ENCODE measurements at places on chromosomes 5 and 9.

GRCh38 chr5:65969539-65970393 is 43.4 kb downstream of the ERBIN start:
- H3K27ac ChIP-seq: no peak overlapping the region
- H3K36me3 ChIP-seq: peaks cover 4% of the 10 kb centered on the region
- no peaks in the 10 kb centered on the region for H3K27me3 ChIP-seq
- no peak overlapping the region for H3K4me3 ChIP-seq

GRCh38 chr9:106456581-106456980 is 406.4 kb upstream of the ZNF462 start:
- H3K27me3 ChIP-seq: no peaks in the 10 kb centered on the region
- DNase-seq: no peak
- H3K4me3 ChIP-seq: no peak overlapping the region
- peak overlapping the region; percentile 22 for H3K27ac ChIP-seq
- H3K4me1 ChIP-seq: no peaks in the 10 kb centered on the region

GRCh38 chr9:136325358-136325757 is 2.0 kb upstream of the GPSM1 start:
- H3K36me3 ChIP-seq: no peaks in the 10 kb centered on the region
- no peaks in the 10 kb centered on the region for H3K27me3 ChIP-seq
- H3K4me3 ChIP-seq: no peak overlapping the region

DNA sequence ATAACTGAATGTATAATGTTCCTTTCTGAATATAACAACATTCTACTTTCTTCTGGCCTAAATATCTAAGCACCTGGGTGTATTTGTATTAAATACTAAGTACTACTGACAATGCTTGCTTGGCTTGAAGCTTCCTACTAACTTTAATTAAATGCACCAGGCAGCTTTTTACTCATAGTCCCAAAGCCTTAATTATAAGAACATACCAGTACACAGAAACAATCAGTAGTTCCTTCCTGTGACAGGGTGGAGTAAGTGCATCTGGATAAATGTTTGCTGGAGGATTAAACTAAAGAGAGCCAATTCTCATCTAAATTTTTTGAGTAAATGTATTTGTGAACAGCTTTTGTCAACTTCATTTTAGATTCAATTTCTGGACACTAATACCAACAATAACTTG is 558.6 kb upstream of the SEMA6A start:
- no peaks in the 10 kb centered on the region for H3K27me3 ChIP-seq
- no peaks in the 10 kb centered on the region for H3K36me3 ChIP-seq
- H3K4me3 ChIP-seq: no peak overlapping the region

DNA sequence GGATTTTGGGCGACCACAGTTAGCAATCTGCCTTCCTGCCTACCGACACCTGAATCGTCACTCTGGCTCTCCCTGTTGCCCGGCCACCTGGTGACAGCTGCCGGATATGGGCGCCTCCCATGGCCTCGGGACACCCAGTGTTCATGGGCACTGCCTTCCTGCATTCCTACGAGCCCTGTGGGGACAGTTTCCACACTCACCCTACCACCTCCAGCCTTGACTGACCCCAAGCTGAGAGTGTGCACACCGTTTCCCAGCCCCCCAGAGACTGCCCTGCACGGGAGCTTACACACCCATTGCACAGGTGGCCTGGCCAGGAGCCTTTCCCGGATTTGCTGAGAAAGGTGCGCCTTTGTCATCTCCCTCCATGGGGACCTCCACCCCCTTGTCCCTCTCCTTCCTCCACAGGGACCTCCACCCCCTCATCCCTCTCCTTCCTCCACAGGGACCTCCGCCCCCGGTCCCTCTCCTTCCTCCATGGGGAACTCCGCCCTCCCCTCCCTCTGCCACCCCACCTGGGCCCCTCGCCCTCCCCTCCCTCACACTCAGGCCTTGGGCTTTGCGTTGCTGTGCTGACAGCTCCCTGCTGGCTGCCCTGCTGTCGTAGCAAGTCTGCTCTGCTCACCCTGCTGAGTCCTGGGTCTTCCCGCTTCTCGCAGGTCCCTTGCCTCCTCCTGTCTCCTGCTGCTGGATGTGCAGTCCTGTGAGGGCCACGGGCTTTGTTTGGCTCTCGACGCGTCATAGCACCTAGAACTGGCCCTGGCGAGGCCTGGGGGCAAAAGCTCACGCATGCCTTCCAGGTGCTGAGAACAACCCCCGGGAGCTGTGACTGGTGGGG is 48.4 kb downstream of the MRPL36 start:
- H3K36me3 ChIP-seq: no peaks in the 10 kb centered on the region
- no peaks in the 10 kb centered on the region for H3K27me3 ChIP-seq
- DNase-seq: peak; percentile 47
- no peak overlapping the region for H3K4me3 ChIP-seq
- H3K27ac ChIP-seq: no peak overlapping the region

GRCh38 chr9:87854580-87854955 is 28.1 kb upstream of the SPATA31E1 start:
- H3K27ac ChIP-seq: no peak overlapping the region
- H3K27me3 ChIP-seq: no peaks in the 10 kb centered on the region
- H3K4me1 ChIP-seq: peaks cover 5% of the 10 kb centered on the region
- no peak for DNase-seq
- no peaks in the 10 kb centered on the region for H3K36me3 ChIP-seq
- no peak overlapping the region for H3K4me3 ChIP-seq

- no peak overlapping the region for H3K27ac ChIP-seq
- peaks cover 11% of the 10 kb centered on the region for H3K27me3 ChIP-seq
- no peak overlapping the region for H3K4me3 ChIP-seq
These were observed 3.3 kb upstream of the LSM11 start for GRCh38 chr5:157740229-157740610.

- DNase-seq: no peak
- H3K27me3 ChIP-seq: no peaks in the 10 kb centered on the region
- H3K4me1 ChIP-seq: no peaks in the 10 kb centered on the region
- H3K36me3 ChIP-seq: no peaks in the 10 kb centered on the region
These were observed 202.2 kb downstream of the RGS3 start for GRCh38 chr9:113665756-113666155.

DNA sequence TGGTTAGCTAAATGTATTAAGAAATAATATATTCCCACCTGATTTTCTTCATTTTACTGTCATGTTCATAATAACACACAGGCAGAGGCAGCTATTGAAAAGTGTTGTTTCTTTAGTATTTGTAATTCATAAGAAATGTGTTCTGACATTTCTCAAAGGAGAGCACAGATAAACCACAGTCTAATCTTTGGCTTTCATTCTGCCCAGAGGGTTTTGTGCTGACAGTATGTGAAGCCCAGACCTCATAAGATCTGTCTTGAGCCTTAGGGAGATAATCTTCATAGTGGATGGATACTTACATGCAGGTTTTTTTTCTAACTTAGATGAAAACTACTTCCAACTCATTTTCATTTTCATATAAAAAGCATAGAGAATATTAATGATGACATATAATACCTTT is 206.1 kb downstream of the CHSY3 start:
- H3K27ac ChIP-seq: no peak overlapping the region
- no peaks in the 10 kb centered on the region for H3K4me1 ChIP-seq
- H3K4me3 ChIP-seq: no peak overlapping the region

- H3K27ac ChIP-seq: no peak overlapping the region
- no peaks in the 10 kb centered on the region for H3K36me3 ChIP-seq
- H3K4me3 ChIP-seq: no peak overlapping the region
- DNase-seq: peak; percentile 23
These were observed 28.2 kb upstream of the PPP2R2B start for GRCh38 chr5:146906803-146907202.

DNA sequence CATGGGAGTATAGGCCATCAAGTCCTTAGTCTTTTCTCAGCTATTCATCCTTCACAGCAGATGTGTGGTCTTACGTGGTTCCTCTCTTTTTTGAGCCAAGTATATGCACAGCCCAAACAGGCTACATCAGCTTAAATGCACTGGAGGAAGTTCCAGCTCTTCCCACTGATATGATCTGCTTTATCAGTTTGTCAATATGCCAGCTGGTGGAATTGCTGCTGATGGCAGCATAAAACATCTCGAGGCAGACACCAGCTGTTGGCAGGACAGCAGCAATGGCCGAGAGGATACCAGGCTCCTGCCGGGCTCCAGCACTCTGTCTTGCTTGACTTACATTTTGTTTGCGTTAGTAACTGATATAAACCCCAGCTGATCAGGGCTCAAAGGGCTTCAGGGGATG is 143.4 kb downstream of the TENT4A start:
- no peaks in the 10 kb centered on the region for H3K4me1 ChIP-seq
- no peaks in the 10 kb centered on the region for H3K27me3 ChIP-seq
- no peak overlapping the region for H3K27ac ChIP-seq
- DNase-seq: no peak
- no peak overlapping the region for H3K4me3 ChIP-seq
- no peaks in the 10 kb centered on the region for H3K36me3 ChIP-seq

DNA sequence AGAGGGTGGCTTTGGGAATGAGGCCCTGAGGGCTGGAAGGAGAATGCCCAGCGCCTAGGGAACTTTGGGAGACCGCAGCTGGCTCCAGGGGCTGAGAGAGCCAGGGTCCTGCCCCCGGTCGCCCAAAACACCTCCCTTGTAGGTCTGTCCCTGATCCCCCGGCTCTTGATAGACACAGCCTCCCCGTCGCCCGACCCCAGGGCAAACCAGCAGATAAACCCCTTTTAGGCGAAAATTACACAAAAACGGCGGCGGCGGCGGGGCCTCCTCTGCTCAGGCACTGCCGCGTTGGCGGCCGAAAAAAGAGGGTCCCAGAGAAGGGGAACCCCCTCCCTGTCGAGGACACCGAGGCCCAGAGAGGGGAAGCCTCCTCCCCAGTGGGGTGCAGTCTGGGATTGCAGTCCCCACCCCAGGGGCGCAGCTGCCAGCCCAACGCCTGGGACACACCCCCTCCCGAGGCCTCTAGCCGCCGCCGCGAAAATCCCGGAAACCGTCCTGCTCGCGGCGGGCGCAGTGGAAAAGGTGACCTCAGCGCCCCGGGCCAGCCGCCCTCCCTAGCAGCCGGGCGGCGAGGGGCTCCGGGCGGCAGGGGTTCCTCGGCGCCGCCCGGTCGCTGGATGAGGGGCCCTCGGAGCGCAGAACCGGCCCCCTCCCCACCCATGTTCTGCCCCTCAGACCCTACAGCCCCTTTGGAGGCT is 3.1 kb upstream of the BARX1 start:
- H3K4me1 ChIP-seq: peaks cover 41% of the 10 kb centered on the region
- H3K36me3 ChIP-seq: peaks cover 13% of the 10 kb centered on the region
- peaks cover 84% of the 10 kb centered on the region for H3K27me3 ChIP-seq

- no peak for DNase-seq
- no peaks in the 10 kb centered on the region for H3K36me3 ChIP-seq
- no peaks in the 10 kb centered on the region for H3K27me3 ChIP-seq
- H3K4me3 ChIP-seq: no peak overlapping the region
- H3K4me1 ChIP-seq: peaks cover 20% of the 10 kb centered on the region
- no peak overlapping the region for H3K27ac ChIP-seq
These were observed 451.4 kb downstream of the KDM4C start for GRCh38 chr9:7209016-7209715.

DNA sequence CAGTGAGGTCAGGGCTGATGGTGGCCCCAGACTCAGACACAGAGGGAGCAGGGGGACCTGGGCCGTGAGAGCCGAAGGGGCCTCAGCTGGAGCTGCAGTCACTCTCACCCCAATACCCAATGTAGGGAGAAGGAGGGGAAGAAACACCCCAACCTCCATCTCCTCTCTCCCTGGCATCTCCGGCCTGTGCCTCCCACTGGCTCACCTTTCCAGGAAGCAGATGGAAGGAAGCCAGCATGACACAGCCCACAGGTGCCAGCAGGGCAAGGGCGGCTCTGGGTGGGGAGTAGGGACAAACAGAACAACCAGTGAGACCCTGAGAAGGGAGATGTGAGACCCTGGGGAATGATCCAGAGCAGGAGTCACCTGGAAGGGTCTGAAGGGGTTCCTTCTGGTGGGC is 3.0 kb upstream of the CRB2 start:
- DNase-seq: no peak
- H3K27me3 ChIP-seq: no peaks in the 10 kb centered on the region
- no peak overlapping the region for H3K27ac ChIP-seq
- peaks cover 5% of the 10 kb centered on the region for H3K4me1 ChIP-seq
- no peak overlapping the region for H3K4me3 ChIP-seq
- no peaks in the 10 kb centered on the region for H3K36me3 ChIP-seq

GRCh38 chr5:160464466-160464797 is 42.8 kb downstream of the PTTG1 start:
- no peak overlapping the region for H3K27ac ChIP-seq
- no peak overlapping the region for H3K4me3 ChIP-seq
- peaks cover 6% of the 10 kb centered on the region for H3K4me1 ChIP-seq
- no peaks in the 10 kb centered on the region for H3K36me3 ChIP-seq
- H3K27me3 ChIP-seq: no peaks in the 10 kb centered on the region
- DNase-seq: no peak

All from H1 (cell line).